ENCODE measurements at places on chromosomes 4 and X.

- DNase-seq = no peak
Observed at GRCh38 chr4:88327665-88328064, 43.3 kb upstream of the PPM1K start.

DNA sequence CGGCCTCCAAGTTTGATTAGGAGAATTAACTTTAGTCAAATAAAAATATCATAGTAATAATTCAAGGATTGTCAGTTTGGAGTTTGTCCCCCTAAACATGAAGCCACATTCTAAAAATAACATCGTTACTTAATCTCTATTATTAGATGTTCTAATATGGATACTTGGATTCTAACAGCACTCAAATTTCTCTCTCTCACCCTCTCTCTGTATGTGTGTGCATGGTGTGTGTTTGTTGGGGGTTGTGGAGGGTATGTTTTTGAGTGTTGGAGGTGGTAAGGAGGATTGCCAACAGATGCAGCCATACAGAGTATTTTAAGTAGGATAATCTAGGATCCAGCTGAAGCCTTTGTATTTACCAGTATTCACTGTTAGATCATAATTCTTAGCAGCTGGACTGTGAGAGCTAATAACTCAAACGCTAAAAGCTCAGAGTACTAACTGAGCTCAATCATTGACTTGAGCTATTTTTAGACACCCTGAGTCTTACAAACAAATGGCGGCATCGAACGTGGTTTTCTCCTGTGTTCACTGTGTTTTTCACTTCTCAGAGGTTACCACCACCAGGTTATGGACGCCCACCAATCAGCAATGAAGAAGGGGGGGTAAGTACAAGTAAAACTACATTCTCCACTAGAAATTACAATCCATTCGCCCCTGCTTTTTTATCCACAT is 8.8 kb downstream of the ENAM start:
- no peak for DNase-seq

DNA sequence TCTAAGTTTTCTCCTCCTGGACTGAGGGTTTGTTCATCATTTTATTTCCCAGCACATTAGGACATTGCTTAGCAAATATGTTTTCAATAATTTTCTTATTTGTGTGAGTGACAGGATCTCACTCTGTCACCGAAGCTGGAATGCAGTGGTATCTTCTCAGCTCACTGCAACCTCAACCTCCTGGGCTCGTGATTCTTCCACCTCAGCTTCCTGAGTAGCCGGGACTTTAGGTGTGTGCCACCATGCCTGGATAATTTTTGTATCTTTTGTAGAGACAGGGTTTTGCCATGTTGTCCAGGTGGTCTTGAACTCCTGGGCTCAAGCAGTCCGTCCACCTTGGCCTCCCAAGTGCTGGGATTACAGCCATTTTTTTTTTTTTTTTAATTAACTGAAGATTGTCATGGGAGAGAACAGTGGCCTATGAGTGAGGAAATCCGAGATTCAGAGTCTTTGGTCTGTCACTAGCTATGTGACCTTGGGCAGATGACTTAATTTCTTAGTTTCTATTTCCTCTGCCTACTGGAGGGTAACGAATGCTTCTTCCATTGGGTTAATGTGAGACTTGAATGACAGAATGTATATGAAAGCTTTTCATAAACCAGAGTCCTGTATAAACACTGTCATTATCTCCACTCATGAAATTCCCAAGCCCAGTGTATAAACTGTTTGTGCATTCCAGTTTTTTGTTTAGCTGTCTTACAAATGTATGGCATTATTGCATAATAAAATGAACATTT is 23.9 kb downstream of the MOB1B start:
- DNase-seq = no peak

- peak; percentile 11 for DNase-seq
Observed at GRCh38 chr4:144647095-144647561, 1.2 kb downstream of the HHIP start.

All from activated CD4-positive, alpha-beta memory T cell treated with anti-CD3 and anti-CD28 coated beads for 36 hours (primary cell).